ENCODE measurements at places on chromosomes 1 and 21.

DNA sequence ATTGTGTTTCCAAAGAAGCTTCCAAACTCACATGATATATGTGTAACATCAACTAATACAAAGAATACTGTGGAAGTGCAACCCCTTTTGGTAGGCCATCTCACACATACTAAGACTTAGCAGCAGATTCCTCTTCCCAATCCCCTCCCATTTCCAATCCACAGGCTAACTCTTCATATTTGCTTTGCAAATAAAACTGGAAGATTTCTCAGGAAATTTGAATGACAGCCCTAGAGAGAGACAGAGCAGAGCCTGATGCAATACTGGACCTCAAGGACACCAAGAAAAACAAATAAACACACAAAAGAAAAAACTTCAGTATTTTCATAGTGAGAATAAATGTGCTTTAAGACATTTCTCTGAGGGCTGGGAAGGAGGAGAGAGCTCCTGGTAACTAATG lies 190.2 kb upstream of the BRINP3 start:
- DNase-seq, result no peak

GRCh38 chr1:44628962-44629756 lies 45.1 kb downstream of the TMEM53 start:
- no peak for DNase-seq

GRCh38 chr1:63701187-63701586 lies 72.6 kb upstream of the ROR1 start:
- DNase-seq, result no peak

DNA sequence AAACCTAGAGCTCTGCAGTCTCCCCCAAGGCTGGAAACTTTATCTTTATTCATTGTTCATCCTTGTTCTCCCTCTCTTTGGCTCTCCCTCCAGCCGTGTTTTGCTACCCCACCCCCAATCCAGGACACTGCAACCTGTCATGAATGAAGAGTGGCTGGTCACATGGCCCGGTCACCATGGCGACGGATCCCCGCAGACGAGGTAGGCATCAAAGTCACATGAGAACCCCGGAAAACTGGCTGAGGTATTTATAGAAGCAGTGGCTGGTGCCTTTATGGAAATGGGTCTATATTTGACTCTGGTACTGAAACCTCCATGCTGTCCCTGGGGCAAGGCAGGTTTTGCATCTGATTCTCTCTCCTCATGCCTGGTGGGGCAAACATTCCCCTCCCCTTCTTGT lies 13.4 kb upstream of the SLC6A17 start:
- DNase-seq, result no peak

DNA sequence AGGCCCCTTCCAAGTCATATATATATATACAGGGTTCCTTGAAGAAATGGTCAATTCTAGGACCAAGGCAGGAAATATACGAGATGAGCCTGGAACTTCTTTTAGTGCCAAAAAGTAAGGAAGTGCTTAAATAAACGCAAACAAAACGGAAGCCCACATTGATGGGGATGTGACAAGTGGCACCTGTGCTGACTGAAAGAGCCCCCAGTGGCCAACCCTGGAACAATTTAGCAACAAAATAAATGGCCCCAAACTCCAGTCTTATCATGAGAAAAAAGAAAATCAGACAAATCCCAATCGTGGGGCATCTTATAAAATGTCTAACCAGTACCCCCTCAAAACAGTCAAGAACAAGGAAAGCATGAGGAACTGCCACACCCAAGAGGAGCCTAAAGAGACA lies 17.7 kb downstream of the PLA2G5 start:
- DNase-seq, result no peak

DNA sequence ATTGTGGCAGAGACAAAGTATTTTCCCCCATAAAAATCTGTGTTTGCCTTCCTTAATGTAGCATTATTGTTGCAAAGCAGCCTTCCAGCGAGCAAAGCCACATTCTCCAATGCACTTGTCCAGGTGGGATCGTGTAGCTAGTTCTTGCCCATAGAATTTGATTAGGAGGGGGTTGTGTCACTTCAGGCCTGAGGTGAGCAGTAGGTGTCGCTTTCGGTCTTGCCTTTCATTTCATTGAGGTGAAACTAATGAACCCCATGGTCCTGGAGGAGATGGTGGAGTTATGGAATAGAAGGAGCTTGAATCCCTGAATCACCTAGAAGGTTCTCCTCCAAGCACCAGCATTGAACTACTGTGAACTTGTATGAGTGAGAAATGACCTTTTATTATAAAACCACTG lies 318.9 kb upstream of the PBX1 start:
- peak; percentile 16 for DNase-seq

GRCh38 chr1:113648478-113648877 lies 110.8 kb downstream of the PHTF1 start:
- no peak for DNase-seq

DNA sequence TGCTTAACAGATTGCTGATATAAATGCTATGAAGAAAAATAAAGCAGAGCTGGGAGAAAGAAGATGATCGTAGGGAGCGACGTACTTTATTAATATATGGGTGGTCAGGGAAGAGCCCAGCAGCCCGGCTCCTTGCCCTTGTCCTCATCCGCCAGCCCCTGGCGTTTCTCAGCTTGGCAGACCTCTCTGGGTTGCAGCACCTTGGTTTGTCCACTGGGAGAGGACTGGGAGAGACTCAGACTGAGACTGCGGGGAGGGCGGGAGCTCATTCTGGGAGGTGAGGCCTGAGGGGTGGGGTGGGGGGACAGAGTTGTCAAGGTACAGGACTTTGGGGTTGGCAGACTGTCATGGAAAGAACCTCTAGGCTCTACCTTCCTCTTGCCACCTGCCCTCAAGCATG lies 3.3 kb upstream of the S100A3 start:
- no peak for DNase-seq

DNA sequence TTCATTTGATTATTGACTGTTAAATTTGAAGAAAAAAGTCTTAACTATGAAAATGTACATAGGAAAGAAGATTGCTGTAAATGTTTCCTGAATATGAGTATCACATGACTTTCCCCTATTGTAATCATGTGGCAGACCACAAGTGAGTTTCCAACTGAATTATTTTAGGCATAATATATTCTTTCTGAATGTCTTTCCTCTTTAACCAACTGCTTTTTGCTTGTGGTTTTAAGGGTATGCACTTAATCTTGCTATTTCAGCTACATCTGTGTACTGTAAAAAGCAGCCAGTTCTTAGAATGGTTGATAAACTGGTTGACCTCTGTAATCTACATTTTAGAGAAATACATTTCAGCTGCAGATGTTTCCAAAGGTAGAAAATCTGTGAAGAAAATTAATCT lies 400.7 kb downstream of the NEGR1 start:
- DNase-seq, result no peak

- DNase-seq, result no peak
Measured at GRCh38 chr1:111955755-111956154, 33.7 kb downstream of the KCND3 start.

DNA sequence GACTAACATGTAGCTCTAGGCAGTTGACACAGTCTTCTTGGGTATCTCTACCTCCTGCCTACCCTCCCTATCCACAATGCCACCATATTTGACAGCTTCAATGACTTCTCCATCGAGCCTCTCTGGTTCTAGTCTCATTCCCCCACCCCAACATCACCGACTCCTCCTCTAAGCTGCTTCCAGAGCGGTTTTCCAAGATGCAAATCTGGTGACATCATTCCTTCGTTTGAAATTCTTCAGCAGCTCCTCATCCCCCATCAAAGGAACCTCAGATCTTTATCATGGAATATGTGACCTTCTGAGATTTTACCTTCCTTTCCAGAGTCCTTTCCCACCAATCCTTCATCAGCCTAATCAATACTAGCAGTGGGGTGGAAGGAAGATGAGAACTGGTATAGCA lies 352.4 kb upstream of the RUNX1 start:
- no peak for DNase-seq

DNA sequence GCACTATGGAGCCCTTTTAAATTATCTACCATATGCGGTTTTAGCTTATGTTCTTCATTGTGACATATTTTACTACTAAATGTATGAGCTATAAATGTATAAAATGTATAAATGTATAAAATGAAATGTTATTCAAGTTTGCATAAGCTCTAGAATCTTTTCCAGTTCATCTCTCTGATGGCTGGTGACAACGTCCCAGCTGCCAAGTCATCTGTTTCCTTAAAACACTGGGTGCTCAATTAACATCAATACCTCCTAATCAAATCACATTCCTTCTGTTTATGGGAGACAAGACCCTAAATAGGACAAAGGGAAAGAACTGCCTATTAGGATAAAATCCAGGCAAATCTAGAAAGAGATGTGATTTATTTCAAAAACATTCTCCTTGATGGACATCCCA lies 22.9 kb downstream of the DSTYK start:
- no peak for DNase-seq

DNA sequence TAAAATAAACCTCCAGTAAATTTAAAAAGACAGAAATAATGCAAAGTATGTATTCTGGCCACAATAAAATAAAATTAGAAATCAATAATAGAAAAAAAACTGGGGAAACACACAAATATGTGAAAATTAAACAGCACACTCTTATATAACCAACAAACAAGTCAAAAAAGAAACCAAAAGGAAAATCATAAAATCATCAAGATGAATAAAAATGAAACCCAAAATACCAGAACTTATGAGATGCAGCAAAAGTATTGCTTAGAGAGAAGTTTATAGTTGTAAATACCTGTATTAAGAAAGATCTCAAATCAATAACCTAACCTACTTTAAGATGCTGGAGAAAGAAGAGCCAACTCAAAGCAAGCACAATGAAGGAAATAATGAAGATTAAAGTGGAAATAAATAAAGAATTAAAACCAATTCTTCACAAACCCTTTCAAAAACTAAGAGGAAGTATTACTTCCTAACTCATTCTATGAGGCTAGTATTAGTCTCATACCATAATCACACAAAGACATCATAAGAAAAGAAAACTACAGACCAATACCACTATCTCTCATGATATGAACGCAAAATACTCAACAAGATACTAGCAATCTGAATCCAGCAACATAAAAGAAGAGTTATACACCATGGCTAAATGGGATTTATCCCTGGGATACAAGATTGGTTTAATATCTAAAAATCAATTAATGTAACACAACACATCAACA lies 6.4 kb upstream of the KRTAP10-3 start:
- no peak for DNase-seq

- DNase-seq, result no peak
Measured at GRCh38 chr21:26956216-26956615, 10.7 kb downstream of the ADAMTS5 start.

DNA sequence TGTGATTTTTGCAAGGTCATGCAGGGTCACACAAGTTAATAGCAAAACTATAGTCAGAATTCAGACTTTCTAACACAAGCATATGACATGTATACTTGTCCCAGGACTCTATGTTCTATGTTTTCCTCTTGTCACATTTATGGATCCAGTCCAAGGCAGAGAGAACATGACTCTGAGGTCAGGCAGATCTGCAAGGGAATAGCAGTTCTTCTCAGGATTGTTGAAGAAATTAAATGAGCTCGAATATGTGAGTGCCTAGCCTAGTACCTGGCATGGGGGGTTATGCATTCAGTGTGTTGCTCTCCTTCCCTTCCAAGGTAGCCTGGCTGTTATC lies 9.5 kb upstream of the RPTN start:
- no peak for DNase-seq

- DNase-seq, result peak; percentile 17
Measured at GRCh38 chr1:28775121-28775942, 36.6 kb upstream of the OPRD1 start.

DNA sequence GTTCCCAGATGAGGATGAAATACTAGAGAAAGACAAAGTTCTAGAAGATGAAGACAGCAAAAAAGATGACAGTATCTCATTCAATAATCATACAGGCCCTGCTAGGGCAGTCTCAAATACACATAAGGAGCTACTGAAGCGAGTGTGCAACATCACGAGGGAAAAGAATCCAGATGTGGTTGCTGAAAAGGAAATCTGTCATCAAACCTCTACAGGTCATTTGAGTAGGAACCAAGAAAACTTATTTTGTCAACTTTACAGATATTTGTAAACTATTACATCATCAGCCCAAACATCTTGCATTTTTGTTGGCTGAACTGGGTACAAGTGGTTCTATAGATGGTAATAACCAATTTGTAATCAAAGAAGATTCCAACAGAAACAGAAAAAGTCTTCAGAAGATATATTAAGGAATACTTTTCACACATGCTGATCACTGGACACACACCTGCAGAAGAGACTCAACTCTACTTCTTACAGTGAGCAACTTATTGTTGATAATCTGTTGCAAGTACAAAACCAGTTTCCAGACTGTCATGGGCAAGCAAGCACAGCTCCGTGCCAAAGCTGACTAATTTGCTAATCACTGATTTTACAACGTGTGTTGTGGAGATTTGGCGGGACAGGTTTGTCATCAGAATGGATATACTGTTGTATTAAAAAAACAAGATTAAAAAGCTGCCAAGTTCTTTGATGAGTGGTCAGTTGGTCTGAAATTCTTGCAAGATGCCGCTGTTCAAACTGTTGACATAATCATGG lies 42.1 kb downstream of the TRIM33 start:
- DNase-seq, result no peak

DNA sequence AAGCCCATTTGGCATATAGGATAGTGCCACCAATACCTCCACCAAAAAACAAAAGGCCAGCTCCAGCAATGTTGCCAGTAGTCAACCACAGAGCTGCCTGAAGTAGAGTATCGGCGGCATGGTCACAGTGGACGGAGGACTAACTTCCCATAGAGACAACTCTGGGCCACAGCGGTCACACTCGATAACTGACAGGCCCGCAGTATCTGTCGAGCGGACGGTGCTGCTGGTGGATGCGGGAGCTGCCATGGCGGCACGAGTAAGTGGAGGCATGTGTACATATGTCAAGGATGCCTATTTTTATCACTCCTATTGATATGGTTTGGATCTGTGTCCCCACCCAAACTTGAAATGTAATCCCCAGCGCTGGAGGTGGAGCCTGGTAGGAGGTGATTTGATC lies 4.1 kb downstream of the KRTAP12-1 start:
- DNase-seq, result no peak

DNA sequence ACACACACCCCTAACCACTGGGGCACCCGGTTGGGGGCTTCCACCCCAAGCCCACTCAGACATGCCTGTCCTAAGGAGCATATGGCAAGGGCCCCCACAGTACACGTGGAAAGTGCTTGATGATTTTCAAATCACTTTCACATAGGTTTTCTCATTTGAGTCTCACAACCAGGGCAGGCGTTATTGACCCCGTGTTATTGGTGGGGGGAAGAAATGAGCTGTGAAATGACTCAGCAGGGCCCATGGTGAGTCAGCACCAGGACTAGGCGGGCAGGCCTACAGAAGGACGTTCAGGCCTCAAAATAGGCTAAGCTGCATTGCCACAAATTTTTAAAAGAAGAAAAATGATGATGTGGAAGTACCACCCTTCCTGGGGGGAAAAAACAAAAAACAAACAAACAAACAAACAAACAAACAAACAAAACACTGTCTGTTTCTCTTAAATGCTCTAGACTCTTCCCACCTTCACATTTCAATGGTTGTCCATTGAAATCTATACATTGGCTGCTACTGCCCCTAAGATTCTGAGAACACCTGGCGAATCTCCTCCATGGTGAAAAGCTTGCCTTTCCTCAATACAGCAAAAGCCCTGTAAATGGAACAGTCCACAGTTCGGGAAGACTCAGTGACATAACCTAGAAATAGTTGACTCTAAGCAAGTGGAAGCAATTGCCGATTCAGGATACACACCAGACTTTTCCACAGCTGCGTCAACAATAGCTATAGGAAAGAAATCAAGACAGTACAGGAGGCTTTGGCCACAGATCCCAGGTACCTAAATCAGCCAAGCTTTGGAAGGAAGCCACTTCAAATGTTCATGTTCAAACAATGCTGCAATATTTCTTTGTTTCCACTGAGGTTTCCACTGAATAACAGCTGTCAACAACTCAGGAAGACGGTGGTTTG lies 234.7 kb downstream of the TOMM20 start:
- no peak for DNase-seq

- no peak for DNase-seq
Measured at GRCh38 chr21:43689556-43690337, 29.2 kb upstream of the PDXK start.

- no peak for DNase-seq
Measured at GRCh38 chr1:185573677-185574076, 160.5 kb upstream of the HMCN1 start.

All from NCI-H460 (cell line).